ENCODE measurements at places on chromosomes 16 and 17.

GRCh38 chr16:30180741-30181140 lies 2.7 kb upstream of the CORO1A start:
- no peak for DNase-seq

DNA sequence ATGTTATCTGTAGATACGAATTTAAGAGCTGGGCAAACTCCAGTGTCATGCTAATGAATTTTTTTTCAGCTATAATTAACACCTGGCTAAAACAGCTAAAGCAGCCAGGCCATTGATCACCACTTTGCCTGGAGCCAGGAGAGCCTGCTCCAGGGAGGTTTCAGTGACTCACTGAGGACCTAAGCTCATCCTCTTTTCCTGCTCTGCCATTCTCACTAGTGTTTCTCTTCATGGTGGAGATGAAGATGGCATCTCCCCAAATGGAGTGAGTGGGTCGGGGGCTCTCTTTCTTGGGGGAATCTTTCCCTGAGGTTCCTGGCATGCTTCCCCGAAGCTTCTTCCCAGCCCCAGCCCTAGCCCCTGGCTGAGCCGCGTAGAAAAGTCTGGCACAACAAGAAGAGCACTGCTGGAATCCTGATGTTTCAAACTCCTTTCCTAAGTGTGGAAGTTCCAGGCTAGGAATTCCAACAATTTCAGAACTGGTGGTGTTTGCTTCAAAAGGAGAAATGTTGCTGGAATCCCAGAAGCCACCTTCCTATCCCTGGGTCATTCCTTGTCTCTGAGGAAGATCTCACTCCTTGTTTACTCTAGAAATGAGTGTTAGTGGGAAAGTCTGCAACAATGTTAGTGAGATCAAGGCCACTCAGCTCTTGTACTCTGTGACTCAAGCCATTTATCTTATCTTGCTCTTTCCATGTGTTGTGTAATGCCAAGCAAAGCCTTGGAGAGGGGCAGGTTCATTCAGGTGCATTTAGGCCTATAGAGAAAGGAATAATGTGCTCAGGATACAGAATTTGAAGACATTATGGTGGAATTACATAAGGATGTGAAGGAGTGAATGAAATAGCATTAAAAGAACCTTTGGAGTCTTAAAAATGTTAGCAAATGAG lies 26.0 kb upstream of the B4GALNT2 start:
- DNase-seq, result peak; percentile 38

GRCh38 chr17:55161935-55162555 lies 102.7 kb upstream of the HLF start:
- DNase-seq, result no peak

GRCh38 chr16:11671676-11672075 lies 3.4 kb downstream of the SNN start:
- DNase-seq, result no peak

GRCh38 chr16:24955975-24956731 lies 59.0 kb downstream of the ARHGAP17 start:
- no peak for DNase-seq

- no peak for DNase-seq
These were observed 64.1 kb downstream of the TIMM22 start for GRCh38 chr17:1060991-1061390.

DNA sequence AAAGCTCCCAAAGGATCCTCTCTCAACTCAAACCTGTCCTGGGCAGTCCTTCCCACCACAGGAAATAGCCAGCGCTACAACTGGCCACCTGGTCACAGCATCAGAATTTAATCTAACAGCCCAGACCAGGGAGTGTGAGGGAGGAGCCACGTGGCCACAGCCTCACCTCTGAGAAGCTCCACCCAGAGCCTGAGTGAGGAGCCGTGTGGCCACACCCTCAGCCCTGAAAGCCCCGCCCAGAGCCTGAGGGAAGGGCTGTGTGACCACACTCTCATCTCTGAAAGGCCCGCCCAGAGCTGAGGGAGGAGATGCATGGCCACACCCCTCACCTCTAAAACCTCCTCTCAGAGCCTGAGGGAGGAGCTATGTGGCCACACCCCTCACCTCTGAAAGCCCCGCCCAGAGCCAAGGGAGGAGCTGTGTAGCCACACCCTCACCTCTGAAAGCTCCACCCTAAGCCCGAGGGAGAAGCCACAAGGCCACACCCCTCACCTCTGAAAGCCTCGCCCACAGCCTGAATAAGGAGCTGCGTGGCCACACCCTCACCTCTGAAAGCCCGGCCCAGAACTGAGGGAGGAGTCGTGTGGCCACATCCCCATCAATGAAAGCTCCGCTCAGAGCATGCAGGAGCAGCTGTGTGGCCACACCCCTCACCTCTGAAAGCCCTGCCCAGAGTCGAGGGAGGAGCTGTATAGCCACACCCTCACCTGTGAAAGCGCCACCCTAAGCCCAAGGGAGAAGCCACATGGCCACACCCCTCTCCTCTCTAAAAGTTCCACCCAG lies 28.6 kb downstream of the SLC38A8 start:
- DNase-seq, result peak; percentile 52

DNA sequence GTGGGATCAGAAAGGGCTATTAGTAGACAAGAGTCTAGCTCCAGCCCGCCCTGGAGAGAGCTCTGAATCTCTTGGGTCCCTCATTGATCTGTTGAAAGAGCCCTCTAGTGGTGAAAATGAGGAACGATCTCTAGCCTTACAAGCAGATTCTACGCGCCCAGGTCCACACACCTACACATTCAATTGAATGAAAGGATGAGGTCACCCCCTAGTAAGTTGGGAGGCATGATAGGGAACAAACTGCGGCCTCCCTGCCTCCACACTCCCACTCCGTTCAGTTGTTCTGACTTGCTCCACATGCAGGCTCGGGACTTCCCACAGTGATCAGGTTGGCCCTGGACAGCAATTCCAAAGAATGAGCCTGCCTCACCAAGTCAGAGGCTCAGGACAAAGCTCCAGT lies 2.9 kb upstream of the CACNG3 start:
- peak; percentile 48 for DNase-seq

DNA sequence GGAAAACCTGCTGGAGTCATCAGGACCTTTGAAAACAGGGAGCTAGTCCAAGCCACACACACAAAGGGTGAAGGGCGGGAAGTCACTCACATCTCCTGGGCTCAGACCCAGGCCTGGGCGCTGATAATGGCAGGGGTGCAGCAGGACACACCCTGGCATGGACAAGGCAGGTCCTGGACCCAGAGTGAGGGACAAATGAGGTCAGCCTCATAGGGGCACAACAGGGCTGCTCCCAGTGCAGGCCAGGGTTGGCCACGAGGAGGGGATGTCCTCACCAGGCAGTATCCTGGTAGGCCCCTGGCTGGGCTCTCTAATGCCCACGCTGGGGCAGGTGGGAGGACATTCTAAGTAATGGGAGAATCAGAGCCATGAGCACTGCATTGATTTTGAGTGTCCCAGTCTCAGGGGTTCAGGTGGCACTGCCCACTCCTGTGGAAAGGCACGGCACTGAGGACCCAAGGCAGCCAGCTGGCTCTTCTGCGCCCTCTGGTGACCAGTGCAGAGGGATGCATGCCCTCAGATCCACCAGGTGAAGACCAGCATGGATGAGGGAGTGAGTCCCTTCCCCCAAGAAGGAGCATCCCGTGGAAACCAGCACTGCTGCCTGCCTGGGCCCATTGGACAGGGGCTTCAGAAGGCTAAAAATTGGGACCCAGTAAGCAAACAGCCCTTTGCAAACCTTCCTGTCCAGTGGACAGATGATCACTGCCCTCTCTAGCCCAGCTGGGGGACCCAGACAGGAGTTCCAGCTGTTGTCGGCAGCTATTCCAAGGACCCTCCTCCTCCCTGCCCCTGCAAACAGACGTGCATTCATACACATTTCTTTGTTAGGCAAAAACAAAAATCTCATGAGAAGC lies 23.4 kb upstream of the SREBF1 start:
- DNase-seq, result peak; percentile 78

- no peak for DNase-seq
These were observed 266.7 kb downstream of the SHISA9 start for GRCh38 chr16:13168091-13168572.

- peak; percentile 25 for DNase-seq
These were observed 63.2 kb downstream of the N4BP1 start for GRCh38 chr16:48546774-48547173.

DNA sequence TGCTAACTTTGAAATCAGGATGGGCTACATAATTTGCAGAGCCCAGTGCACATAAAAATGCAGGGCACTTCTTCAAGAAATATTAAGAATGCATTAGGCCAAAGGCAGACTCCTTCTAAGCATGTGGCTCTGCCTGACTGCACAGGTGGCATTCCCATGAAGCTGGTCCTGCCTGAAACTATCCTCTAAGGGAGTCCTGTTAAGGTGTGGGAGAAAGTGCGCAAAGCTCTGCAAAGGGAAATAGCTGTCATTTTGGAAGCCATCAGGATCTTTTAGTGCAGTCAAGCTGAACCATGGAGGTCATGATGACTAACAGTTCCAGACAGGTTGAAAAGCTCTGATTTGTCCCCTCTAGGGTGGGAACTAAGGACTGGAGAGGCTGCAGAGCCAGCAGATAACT lies 41.9 kb upstream of the CRHR1 start:
- DNase-seq, result no peak

- DNase-seq, result no peak
These were observed 34.6 kb upstream of the TOX3 start for GRCh38 chr16:52581530-52581929.

- DNase-seq, result no peak
These were observed 7.3 kb downstream of the C16orf95 start for GRCh38 chr16:87309620-87310525.

DNA sequence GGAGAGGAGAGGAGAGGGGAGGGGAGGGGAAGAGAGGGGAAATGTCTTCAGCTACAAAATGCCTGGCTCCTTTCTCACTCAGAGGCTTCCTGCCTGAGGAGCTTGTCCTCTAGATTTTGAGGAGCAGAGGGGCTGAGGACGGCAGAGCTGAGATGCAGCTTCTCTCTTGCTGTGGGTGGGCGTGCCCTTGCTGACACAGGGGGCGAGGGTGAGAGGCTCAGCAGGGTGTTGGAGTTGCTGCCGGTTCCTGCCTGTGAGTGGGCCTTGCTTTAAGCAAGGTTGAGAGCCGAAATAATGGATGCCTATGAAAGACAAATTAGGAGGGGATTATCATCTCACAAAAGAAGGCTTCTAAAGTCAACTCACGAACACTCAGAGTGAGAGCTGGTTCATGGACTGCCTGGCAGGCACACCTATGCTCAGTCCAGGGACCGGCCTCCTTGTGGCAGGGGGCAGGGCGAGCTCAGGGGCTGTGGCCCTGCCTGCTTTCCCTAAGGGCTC lies 215.6 kb downstream of the MSI2 start:
- no peak for DNase-seq

- DNase-seq, result no peak
These were observed 4.1 kb upstream of the KCTD11 start for GRCh38 chr17:7347630-7348477.

GRCh38 chr16:23195366-23195978 lies 12.9 kb downstream of the SCNN1G start:
- no peak for DNase-seq

- DNase-seq, result no peak
These were observed 11.4 kb upstream of the CENPV start for GRCh38 chr17:16364625-16365024.

DNA sequence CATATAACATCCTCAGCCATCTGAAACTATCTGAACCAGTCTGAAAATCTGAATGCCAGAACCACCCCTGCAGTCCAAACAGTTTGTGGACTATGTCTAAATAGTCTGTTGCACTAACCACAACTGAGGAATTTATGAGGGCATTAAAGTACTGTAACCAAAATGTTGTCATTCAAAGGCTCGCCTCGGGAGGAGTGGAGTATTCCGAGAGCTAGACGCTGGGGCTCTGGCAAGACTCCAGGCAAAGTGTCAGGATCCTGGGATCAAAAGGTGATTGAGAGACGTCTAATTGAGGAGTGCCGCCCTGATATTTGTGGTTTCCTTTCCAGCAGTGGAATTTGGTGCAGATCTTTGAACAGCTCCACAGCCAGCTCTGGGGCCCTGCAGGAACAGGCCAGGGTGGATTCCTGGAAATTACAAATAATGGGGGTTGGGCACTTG lies 142.9 kb upstream of the MYOCD start:
- DNase-seq, result no peak

GRCh38 chr17:27403480-27404005 lies 52.7 kb upstream of the KSR1 start:
- DNase-seq, result no peak

GRCh38 chr17:10217916-10218315 lies 19.5 kb upstream of the GAS7 start:
- no peak for DNase-seq

DNA sequence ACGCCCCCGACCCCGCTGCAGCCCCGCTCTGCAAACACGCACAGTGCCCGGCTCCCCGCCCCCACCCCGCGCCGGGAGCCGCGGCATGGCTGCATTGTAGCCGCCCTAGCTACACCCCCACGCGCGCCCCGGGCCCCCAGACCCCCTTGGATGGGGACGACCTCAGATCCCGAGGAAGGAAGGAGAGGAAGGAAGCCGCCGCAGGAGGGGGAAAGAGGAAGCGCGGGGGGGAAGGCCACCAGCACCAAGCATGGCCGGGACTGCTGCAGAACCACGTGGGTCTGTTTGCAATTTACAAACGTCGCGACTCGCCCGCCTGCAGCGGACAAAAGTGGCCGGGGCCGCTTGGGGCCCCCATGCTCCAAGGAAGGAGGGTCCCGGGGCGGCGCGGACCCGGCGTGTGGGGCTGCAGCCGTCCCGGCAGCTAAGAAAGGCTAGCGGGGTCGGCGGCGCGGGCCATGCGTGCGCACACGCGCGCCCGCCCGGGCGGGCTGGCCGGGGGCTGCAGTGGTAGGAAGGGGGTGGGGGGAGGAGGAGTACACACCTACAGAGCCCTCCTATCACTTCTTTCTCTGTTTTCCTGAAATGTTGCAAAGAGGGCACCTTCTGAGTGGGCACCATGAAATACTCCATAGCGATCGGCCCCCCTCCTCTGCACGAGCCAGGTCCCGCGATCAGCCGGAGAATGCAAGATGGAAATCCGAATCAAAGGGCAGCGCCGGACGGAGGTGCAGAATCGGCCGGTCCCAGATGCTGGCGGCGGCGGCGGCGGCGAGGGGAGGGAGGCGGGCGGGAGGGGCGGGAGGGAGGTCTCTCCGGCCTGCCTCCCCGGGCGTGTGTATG lies 488 bp downstream of the TFAP4 start:
- DNase-seq, result peak; percentile 47

DNA sequence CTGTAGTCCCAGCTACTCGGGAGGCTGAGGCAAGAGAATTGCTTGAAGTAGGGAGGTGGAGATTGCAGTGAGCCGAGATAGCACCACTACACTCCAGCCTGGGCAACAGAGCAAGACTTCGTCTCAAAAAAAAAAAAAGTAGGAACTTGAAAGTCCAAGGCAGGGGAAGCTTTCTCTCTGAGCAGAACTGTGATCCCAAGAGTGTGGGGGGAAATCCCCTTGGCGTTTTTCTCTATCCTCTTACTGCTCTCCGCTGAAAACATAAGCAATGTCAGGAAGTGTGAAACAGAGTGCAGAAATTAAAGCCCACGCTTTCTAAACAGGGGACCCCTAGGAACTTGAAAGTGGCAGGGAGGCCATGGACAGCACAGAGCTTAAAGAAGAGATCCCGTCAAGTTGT lies 9.8 kb upstream of the CMTM3 start:
- no peak for DNase-seq

DNA sequence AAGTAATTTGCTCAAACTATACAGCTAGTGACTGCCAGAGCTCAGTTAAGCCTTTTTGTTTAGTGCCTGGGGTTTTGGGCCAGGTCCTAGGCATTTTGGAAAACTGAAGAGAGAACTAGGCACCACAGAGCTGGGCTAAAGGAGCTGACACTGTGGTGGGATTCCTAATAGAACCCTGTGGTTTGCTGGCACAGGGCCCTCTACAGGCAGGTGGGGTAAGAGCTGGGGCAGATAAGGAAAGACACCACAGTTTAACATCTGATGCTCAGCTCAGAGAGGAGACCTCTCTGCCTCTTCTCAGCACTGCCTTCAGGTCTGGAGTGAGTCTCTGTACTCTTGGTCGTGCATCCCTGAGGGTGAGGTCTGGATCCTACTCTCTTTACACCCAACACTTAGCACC lies 121.2 kb downstream of the SNX11 start:
- DNase-seq, result no peak
